ENCODE measurements at places on chromosomes 12 and 14.

DNA sequence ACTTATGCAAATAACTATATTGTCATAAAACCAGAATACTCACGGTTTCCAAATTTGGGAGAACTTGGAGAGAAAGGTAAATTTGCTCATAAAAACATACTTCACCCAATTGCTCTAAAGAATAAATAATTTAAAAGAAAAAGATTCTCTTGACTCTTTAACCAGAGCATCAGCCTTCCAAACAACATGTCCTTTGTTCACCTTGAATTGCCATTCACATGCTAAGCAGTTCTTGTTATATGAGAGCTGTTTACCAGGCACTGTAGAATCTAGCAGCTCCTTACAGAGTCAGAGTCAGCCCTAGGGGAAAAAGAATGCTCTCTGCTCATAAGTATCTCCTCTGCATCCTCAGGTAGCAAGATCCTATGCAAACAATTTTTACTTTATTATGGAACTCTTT is 10.2 kb downstream of the SLCO1A2 start:
- H3K36me3 ChIP-seq = no peaks in the 10 kb centered on the region
- DNase-seq = no peak
- no peak overlapping the region for H3K4me3 ChIP-seq
- no peaks in the 10 kb centered on the region for H3K27me3 ChIP-seq

DNA sequence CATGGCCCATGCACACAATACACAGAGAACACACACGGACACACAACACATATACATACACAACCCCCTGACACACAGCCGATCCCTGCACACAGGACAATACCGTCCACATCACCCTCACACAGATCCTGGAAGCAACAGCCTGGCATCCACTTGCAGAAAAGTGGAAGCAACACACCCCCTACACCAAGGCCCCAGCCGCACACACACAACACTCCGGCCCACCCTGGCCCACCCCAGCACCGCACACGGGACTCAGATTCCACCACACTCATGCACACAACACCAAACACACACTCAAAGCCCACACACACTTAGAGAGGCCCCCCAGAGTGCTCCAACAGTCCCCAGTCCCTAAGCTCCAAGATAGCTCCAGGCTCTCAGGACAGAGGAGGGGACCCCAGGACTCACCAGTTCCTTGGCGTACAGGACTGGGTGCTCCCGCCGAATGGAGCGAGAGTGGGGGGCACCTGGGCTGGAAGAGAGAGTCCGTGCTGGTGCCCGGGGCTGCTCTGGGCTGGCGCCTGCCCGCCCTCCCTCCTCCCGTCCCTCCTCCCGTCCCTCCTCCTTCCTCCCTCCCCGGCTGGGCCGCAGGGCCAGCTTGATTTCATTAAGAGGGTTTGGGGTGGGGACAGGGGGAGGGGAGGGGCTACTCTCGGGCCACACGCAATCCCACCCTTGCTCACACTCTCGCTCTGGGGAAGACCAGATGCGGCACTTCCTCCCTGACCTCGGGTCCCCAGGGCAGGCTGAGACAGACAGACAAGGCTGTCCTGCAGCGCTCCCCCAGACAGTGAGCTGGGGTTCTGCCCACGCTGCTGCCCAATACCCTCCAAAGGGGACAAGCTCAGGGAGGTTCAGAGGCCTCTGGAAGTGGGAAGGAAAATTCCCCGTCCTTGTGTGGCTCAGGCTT is at the start of gene TMEM119:
Gene TMEM119, minus strand, starts transcription at position 526 of the 913 bp plus-strand sequence. CDS start 5,701 bp downstream, outside the sequence.
- no peaks in the 10 kb centered on the region for H3K27me3 ChIP-seq
- H3K4me3 ChIP-seq = no peak within 1 kb of the TSS
- H3K27ac ChIP-seq = no peak within 1 kb of the TSS
- no peaks in the 10 kb centered on the region for H3K4me1 ChIP-seq

DNA sequence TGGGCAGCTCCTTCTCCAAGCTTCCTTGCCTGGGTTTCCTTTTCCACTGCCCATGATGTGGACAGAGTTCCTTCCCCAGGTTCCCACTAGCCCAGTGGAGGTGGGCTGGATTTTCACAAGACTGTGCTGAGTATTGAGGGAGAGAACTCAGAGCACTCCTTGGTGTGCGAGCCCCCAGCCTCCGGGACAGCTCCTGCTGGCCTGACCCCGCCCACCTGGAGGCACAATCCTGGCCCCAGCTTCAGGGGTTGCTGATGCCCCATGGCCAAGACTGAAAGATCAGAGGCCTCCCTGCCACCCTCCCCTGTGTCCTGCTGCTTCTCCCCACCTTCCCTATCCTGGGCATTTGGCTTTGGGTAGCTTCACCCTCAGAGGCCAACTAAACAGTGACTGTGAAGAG is 7.7 kb downstream of the KCNH3 start:
- H3K4me1 ChIP-seq = peaks cover 9% of the 10 kb centered on the region
- H3K4me3 ChIP-seq = no peak overlapping the region
- H3K36me3 ChIP-seq = no peaks in the 10 kb centered on the region
- H3K27ac ChIP-seq = no peak overlapping the region
- H3K27me3 ChIP-seq = peaks cover 30% of the 10 kb centered on the region

- DNase-seq = no peak
- no peaks in the 10 kb centered on the region for H3K27me3 ChIP-seq
- peaks cover 4% of the 10 kb centered on the region for H3K36me3 ChIP-seq
- no peak overlapping the region for H3K27ac ChIP-seq
- no peaks in the 10 kb centered on the region for H3K4me1 ChIP-seq
Measured at GRCh38 chr12:46490635-46491034, 118.1 kb upstream of the SLC38A2 start.

DNA sequence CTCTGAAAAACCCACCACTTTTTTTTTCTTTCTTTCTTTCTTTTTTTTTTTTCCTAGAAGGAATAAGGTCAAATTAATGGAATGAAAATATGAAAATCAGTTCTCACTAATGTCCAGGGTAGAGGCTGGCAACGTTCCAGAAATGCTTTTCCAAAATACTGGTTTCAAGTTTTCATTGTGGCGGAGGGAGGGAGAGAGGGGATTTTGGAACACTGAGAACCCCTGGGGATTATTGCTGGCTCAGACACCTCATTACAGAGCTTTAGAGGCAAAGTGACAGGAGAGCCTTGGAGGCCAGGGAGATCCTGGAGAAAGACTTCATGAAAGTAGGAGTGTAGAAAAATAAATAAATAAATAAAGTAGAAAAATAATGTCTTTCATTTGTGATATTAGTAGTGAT is 45.4 kb downstream of the ALX1 start:
- no peak overlapping the region for H3K4me3 ChIP-seq
- no peaks in the 10 kb centered on the region for H3K36me3 ChIP-seq
- no peak for DNase-seq
- H3K4me1 ChIP-seq = no peaks in the 10 kb centered on the region
